Liver (tissue), 10 donors: ENCODE measurements at places on chromosomes 12 and 14. TPM values are rescaled to one million over a fixed set of nuclear protein-coding genes. Genes with fewer than 3 reads are reported as not detected.

GRCh38 chr12:116159593-116160200, 117.8 kb downstream of the MED13L start:
- no peaks in the 10 kb centered on the region for H3K36me3 ChIP-seq
- H3K4me3 ChIP-seq = no peak overlapping the region
- H3K4me1 ChIP-seq = peaks cover 2% of the 10 kb centered on the region
- no peak for DNase-seq
- H3K27me3 ChIP-seq = no peaks in the 10 kb centered on the region

DNA sequence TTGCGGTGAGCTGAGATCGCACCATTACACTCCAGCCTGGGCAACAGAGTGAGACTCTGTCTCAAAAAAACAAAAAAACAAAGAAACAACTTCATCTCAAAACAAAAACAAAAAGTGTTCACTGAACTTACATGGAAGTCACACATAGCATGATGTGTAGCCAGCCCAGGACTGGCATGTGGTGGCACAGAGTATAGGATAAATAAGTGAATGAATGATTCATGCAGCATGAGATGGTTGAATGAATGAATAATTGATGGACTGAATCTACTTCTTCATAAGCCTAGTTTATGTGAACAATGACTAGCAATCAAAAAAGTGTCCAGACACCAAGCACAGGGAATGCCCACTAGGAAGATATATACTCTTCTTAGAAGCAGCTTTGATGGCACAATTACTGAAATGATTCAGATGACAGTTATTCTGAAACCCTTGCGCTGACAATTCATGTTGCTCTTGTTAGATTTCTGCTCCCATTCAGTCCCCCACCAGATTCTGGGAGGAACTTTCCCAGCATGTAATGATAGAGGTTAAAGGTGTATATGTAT, 31.6 kb upstream of the SERPINA6 start:
- H3K4me3 ChIP-seq = no peak overlapping the region
- peak overlapping the region; percentile 16 for H3K27ac ChIP-seq
- H3K4me1 ChIP-seq = peaks cover 12% of the 10 kb centered on the region
- no peak for DNase-seq
- H3K36me3 ChIP-seq = no peaks in the 10 kb centered on the region

Gene LRTM2
- total RNA-seq = not detected

DNA sequence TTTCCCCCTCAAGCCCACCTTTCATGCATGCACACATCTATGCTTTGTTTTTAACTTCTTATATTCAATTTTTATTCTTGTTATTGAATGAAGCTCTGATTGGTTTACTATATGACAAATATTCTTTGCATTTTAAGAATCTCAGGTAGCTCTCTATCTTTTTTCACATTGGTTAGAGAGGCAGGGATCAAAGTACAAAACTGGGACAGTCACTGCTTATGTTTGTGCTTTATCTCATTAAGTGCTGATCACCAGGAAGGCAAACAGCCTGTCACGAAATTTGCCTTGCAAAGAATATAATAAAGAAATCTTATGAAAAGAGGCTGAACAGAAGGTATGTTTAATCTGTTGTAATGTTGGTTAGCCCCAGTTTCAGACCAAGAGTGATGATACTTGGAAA, 29.7 kb upstream of the INSM2 start:
- no peak overlapping the region for H3K27ac ChIP-seq
- DNase-seq = no peak
- no peak overlapping the region for H3K4me3 ChIP-seq

DNA sequence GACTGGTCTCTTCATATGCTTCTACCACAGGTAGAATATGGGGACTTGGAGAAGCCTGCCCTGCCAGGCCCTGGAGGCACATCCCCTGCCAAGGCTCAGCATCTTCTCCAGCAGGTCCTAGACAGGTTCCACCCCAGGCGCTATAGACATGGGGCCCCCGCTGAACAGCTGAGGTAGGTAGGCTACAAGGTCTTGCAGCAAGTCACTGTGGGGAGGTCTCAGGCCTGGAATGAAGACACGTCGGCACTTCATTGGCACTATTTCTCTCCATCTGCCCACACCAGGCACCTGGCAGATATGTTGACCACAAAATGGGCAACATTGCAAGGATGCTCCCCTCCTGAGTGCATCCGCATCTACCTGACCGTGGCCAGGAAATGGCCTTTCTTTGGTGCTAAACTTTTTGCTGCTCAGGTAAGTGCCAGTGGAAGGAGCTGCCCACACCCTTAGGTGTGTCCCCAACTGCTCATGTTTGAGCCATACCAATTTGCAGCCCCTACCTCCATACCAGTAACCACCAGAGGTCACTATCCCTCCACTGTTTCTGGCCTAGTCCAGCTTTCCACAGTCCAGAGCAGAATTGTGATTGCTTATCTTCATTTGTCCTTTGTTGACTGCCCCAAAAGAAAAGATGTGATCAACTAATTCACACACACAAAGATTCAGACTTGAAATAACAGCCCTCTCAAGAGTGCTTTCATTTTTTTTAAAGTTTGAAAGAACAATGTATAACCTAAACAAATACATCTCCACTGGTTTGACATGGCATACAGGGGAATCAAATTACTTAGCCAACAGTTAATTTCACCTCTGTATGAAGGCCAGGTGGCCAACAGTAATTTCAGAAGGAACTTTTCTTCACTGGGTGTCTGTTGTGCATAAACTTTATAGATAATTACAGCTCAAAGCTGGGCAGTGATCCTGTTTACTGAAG, 16.1 kb downstream of the PIGH start:
- no peak overlapping the region for H3K27ac ChIP-seq
- DNase-seq = peak; percentile 49
- no peaks in the 10 kb centered on the region for H3K27me3 ChIP-seq
- peaks cover 4% of the 10 kb centered on the region for H3K36me3 ChIP-seq

DNA sequence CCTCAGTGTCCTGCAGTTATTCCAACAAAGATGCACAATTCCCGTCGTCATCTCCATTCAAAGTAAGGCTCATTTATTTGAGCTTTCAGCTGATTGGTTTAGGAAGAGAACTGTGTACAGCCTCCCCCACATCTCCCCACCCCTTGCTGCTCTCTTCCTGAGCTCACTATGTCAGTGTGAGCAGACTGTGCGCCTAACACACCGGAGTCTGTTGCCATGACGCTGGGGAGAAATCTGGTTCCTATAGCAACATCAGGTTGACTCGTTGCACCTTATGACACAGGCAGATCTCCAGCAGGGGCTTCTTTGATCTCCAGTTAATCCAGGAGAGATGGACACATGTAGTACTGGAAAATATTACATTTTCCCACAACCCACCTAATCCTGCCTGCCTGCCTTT, 319.4 kb downstream of the CACNA1C start:
- H3K27ac ChIP-seq = no peak overlapping the region
- H3K4me3 ChIP-seq = no peak overlapping the region
- no peaks in the 10 kb centered on the region for H3K27me3 ChIP-seq
- no peaks in the 10 kb centered on the region for H3K4me1 ChIP-seq
- H3K36me3 ChIP-seq = no peaks in the 10 kb centered on the region

Gene SALL2
- total RNA-seq = 0.92 TPM

GRCh38 chr12:121781998-121782979, 11.2 kb downstream of the RHOF start:
- peaks cover 3% of the 10 kb centered on the region for H3K4me1 ChIP-seq
- no peak overlapping the region for H3K27ac ChIP-seq
- no peak for DNase-seq
- no peaks in the 10 kb centered on the region for H3K27me3 ChIP-seq
- no peak overlapping the region for H3K4me3 ChIP-seq

DNA sequence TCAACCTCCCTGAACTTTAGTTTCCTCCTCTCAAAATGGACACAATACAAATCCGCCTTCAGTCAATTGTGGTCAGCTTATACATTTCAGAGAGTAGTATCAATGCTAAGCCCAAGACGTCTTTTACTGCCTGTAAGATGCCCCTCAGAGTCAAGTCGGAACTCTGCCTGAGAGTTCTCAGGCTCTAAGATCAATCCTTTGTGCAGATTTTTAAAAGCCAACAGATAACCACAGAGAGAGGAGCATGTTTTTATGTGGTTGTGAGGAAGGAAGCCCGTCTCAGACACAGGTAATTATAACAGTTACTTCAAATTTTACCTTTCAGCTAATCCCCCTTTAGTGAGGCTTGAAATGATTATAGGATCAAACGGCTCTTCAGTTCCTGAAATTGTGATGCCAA, 91.6 kb downstream of the HELB start:
- no peak overlapping the region for H3K4me3 ChIP-seq
- no peaks in the 10 kb centered on the region for H3K4me1 ChIP-seq
- DNase-seq = no peak
- H3K27ac ChIP-seq = no peak overlapping the region
- no peaks in the 10 kb centered on the region for H3K36me3 ChIP-seq

Gene PARPBP
- total RNA-seq = 0.33 TPM

DNA sequence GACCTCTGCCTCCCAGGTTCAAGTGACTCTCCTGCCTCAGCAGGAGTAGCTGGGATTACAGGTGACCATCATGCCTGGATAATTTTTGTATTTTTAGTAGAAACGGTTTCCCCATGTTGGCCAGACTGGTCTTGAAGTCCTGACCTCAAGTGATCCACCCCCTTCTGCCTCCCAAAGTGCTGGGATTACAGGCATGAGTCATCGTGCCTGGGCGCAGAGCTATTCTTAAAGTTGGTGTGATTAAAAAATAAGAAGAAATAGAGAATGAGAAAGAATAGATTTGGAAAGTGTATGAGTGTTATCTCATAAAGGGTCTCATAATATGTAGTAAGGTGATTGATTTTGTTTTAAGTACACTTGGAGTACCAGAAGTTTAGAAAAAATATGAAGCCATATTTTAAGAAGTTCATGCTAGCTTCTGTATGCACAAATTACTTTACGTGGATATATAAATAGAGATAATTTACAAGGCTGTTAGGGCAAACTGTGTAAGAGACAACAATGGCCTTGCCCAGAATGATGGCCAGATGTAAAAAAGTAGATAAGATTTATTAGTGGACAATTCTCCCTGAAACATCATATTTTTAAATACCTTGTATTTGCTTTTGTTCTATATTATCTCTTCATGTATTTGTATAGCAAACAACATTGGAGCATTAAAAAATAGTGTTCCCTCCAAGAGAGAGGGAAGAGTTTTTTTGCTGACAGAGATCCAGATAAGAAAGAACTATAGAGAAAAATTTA, 1108.5 kb downstream of the SLC16A7 start:
- H3K27me3 ChIP-seq = no peaks in the 10 kb centered on the region
- H3K36me3 ChIP-seq = no peaks in the 10 kb centered on the region
- no peak for DNase-seq

Gene IKZF4
- 0.47 TPM for total RNA-seq

DNA sequence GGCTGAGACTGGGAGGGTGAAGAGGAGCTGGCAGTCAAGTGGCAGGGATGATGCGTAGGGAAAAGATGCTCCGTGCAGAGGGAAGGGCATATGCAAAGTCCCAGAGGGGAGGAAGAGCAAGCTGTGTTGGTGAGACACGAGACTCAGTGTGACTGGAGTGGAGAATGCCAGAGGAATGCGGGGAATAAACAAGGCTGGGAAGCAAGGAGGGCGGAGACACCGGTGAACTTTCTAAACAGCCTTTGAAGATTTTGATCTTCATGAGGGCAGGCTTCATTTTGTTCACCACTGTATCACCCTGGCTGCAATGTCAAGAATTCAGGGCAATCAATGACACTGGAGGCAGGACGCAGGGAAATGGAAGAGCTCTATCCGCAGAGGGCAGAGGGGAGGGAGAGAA, 535.8 kb downstream of the FUT8 start:
- no peak overlapping the region for H3K27ac ChIP-seq
- no peak for DNase-seq
- H3K4me3 ChIP-seq = no peak overlapping the region
- no peaks in the 10 kb centered on the region for H3K36me3 ChIP-seq
- peaks cover 3% of the 10 kb centered on the region for H3K27me3 ChIP-seq
- H3K4me1 ChIP-seq = no peaks in the 10 kb centered on the region

- H3K36me3 ChIP-seq = no peaks in the 10 kb centered on the region
- no peak overlapping the region for H3K27ac ChIP-seq
- DNase-seq = no peak
- no peaks in the 10 kb centered on the region for H3K27me3 ChIP-seq
These were observed 23.1 kb downstream of the DNAL1 start for GRCh38 chr14:73667854-73668253.

Gene TAS2R46
- total RNA-seq = 6.7 TPM

DNA sequence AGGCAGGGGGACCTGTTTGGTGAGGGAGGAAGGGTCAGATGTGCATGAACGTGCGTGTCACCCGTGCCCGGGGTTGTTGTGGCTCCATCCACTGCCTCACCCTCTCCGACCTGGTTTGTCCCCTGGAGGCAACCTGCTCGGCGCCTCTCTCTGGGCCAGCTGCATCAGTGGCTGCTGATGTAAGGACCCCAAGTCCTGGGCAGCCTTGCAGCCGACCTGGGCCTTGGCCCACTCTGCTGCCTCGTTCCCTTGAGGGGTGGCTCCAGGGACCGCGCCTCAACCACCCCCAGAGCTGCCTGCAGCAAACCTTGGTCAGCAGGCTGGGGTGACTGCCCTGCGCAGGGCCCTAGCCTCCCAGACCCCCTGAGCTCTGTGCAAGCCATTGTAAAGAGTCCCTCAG, 351.7 kb downstream of the TMEM121 start:
- H3K27me3 ChIP-seq = no peaks in the 10 kb centered on the region
- no peak overlapping the region for H3K27ac ChIP-seq
- H3K4me3 ChIP-seq = no peak overlapping the region
- no peak for DNase-seq

DNA sequence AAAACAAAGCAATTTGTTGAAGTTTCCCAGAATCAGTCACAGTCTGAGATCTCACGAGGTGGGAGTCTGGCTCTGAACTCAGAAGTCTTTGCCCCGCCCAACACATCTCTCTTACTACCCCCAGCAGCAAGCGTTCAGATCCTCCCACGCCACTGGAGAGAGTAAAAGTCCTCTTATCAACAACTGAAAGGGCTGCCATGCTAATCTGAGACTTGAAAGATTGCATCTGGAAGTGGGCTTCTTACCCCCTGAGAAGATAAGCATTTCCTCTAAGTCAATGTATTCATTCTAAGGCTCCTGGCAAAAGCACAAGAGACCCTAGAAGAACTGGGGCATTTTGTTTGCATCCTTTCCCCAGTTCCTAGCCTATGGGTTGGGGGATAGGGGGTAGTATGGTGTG, 34.1 kb upstream of the STON2 start:
- H3K4me1 ChIP-seq = peaks cover 9% of the 10 kb centered on the region
- H3K36me3 ChIP-seq = no peaks in the 10 kb centered on the region
- H3K4me3 ChIP-seq = no peak overlapping the region
- DNase-seq = no peak
- H3K27me3 ChIP-seq = no peaks in the 10 kb centered on the region

Gene CLEC7A
- 7.0 TPM for total RNA-seq

Gene PLA2G1B
- total RNA-seq = 1.4 TPM

Gene MYO1H
- not detected for total RNA-seq

Gene GEMIN2
- 4.8 TPM for total RNA-seq

Gene NOS1
- under 0.01 TPM for total RNA-seq

Gene RERG
- total RNA-seq = 1.0 TPM
